ENCODE measurements at places on chromosomes 3 and 15.

DNA sequence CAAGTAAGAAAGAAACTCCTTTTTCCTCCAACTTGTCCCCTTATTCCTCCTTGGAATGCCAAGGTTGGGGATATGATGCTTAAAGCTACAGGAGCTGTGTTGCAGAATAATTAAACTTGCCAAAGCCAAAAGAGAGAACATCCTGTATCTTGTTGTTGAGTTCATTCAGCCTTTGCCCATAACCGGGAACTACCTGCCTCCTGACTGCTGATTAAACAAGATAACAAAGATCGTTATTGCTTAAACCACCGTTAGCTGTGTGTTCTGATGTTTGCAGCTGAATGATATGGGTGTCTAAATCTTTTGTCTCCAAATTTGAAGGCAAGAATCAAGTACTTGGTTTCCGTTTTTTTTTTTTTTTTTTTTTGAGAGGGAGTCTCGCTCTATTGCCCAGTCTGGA is 61.5 kb downstream of the DPPA2 start:
- no peak for DNase-seq

- DNase-seq: no peak
Observed at GRCh38 chr3:79094654-79095053, 673.1 kb downstream of the ROBO1 start.

GRCh38 chr3:39479701-39480414 is 12.4 kb downstream of the MOBP start:
- no peak for DNase-seq

- DNase-seq: no peak
Observed at GRCh38 chr3:161550491-161551195, 54.0 kb downstream of the OTOL1 start.

DNA sequence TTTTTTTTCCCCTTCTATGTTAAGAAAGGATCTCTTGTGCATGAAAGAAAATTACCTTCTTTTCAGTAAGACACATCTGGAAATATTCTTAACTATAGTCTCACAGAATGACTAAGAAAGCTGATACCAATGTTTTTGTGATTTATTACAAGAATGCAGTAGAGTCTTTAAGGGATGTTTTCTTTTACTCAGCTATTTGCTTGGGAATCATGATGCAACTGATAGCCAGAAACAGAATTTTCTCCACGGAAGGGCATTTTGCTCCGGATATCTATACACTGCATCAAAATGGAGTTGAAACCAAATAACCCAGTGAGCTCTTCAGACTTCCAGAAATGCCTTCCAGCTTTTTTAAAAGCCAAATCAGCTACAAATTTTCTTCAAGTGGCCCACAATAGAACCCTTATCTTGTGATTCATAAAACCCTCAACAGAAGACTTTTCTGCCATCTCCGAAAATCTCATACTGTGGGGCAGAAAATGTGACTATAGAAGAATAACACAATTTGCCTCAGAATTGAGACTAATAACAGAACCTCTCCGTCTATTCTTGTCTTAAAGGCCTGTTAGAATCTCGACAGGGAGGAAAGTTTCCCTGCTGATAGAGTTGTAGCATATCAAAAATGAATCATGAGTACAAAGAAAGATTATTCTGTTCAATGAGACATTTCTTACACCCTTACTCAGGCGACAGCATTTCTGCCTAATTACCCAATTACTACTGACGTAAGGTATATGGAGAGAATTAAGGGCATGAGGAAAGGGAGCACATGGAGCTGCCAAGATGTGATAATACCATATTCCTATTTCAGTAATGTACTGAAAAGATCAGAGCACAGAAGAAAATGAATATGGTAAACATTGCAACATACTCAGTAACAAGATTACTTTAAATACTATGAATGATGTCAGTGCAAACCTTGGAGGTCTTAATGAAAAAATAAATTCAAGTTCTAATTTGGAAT is 900.1 kb downstream of the ROBO1 start:
- DNase-seq: no peak
